ENCODE measurements at places on chromosomes 5 and 9.

DNA sequence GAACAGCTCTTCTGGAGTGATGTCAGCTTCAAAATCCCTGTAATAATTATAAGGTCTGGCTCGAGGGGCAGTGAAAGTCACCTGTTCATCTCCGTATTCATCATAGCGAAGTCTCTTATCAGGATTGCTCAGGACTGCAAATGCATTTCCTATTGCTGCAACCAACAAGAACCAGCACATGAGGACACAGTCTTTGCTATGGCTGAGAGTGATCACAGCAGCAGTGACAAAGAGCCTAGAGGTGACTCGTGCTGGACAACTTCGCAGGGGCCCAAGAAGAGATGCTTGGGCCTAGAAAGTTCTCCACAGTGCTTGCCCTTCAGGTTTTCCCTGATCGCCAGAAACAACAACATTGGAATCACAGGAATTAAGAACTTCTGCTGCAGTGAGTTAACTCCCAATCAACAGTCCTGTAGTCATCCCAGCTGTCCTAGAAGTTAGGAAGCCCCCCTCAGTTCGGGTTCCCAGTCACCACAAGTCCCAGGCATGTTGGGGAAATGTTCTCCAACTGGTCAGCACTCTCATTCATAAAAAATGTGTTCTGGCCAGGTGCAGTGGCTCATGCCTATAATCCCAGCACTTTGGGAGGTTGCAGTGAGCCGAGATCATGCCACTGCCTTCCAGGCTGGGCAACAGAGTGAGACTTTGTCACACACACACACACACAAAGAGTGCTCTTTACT, 13.0 kb downstream of the DNAJC18 start:
- no peak for DNase-seq

GRCh38 chr9:7811677-7812076, 12.1 kb upstream of the DMAC1 start:
- no peak for DNase-seq

- DNase-seq, result no peak
Measured at GRCh38 chr5:55570026-55570425, 35.3 kb upstream of the PLPP1 start.

- DNase-seq, result no peak
Measured at GRCh38 chr9:107491081-107492053, 1.8 kb upstream of the KLF4 start.

DNA sequence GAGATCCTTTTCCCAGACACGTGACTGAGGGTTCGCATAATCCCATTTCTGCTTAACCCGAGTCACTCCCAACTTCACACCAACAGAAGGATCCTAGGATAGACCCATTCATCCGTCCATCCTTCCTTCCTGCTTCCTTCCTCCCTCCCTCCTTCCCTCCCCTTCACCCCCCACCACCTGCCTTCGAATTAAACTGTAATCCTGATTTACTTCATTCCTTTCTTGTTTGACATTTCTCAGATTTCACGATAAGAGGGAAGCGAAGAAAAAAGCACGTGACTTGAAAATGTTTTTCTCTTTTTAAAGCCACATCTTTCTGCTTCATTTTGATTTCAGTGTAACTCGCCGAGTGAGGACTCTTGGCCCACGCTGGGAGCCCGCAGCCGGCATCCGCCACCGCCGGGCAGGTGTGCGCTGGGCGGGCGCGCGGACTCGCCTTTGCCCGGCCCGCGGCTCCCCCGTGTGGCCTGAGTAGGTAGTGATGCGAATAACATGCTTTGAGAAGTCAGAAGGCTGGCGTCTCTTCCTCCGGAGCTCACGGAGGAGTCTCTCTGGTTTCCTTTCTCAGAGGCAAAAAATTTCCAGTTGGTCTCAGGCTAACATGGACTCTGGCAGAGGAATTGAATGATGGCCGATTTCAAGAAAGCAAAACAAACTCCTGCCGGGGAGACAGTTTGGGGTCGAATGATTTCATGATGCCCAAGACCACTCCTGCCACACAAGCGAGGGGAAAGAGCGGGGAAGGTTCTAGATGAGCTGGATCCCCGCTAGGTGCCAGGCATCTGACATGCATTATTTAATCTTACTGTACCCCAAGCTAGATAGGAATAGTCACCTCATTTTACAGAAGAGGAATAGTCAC, 117.7 kb downstream of the SLC12A2 start:
- DNase-seq, result peak; percentile 65
